HFFc6 (cell line): ENCODE measurements at places on chromosomes 2 and 18. TPM values are rescaled to one million over a fixed set of nuclear protein-coding genes. Genes with fewer than 3 reads are reported as not detected.

TDRD15 gene
- total RNA-seq, result not detected in 3 replicates

LHCGR gene
- not detected in 2 replicates for total RNA-seq

SPEG gene
- total RNA-seq, result 79.4 to 89.5 TPM (median 85.7 TPM) in 3 replicates

GAD1 gene
- total RNA-seq, result 0.11 to 0.26 TPM in 2 of 3 replicates, not detected in the other

- H3K4me3 ChIP-seq, result no peak overlapping the region
- H3K27me3 ChIP-seq, result peaks cover 2% of the 10 kb centered on the region; the same call in 1 of the 2 replicates
- no peaks in the 10 kb centered on the region for H3K36me3 ChIP-seq
- H3K4me1 ChIP-seq, result no peaks in the 10 kb centered on the region
- no peak overlapping the region for H3K27ac ChIP-seq
- no peak for DNase-seq
Measured at GRCh38 chr2:65742977-65743376, 310.6 kb upstream of the SPRED2 start.

DNA sequence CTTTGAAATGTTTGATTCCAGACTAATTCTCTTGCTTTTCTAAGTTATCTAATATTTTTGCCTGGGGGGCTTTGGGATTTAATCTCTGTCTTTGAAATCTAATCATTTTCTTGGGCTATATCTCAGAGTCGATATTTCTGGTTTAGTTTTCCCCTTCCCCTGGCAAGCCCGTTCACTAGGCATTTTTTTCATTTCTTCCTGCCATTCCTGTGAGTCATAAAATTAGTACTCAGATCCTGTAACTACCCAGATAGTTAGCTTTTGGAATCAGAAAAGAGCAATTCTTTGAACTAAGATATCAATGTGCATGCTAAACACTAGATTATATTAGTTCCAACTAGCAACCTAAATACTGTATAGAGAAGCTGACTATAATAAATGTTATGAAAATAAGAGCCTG is 29.4 kb upstream of the RNF149 start:
- H3K36me3 ChIP-seq, result no peaks in the 10 kb centered on the region
- H3K27ac ChIP-seq, result peak overlapping the region; percentile 47; the same call in 1 of the 2 replicates
- peak; percentile 32 for DNase-seq
- H3K4me3 ChIP-seq, result peak overlapping the region; percentile 70
- H3K27me3 ChIP-seq, result peaks cover 4% of the 10 kb centered on the region

DNA sequence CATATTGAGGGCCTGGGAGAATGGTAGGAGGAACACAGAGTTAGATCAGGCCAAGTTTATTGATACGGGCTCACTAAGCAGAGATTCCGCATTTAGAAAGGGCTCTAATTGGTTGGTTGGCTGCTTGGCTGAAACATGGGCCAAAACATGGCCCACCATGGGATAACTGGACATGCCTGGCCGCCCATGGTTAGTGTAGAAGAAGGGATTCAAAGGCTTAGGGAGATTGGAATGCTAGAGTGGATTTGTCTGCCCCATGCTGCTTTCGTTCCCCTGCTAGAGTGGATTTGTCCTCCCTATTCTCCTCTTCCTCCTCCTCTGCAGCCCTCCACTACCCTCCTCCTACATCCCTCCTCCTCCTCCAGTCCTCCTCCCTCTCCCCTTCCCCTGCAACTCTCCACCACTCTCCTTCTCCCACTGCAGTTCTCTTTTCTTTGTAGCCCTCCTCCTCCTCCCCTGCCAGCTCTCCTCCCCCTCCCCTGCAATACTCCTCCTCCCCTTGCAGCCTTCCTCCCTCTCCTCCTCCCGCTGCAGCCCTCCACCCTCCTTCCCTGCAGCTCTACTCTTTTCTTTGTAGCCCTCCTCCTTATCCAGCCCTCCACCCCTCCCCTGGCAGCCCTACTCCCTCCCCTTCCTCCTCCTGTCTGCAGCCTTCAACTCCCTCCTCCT is 17.2 kb downstream of the BOK start:
- H3K4me3 ChIP-seq, result no peak overlapping the region
- no peak for DNase-seq
- H3K4me1 ChIP-seq, result peaks cover 7% of the 10 kb centered on the region
- H3K27me3 ChIP-seq, result peaks cover 11% of the 10 kb centered on the region
- peaks cover 13% of the 10 kb centered on the region for H3K36me3 ChIP-seq

- H3K27ac ChIP-seq, result no peak overlapping the region
- H3K27me3 ChIP-seq, result no peaks in the 10 kb centered on the region
- no peak for DNase-seq
- H3K36me3 ChIP-seq, result peaks cover 5% of the 10 kb centered on the region; the same call in 1 of the 2 replicates
Measured at GRCh38 chr2:25822190-25823117, 55.8 kb downstream of the ASXL2 start.

DNA sequence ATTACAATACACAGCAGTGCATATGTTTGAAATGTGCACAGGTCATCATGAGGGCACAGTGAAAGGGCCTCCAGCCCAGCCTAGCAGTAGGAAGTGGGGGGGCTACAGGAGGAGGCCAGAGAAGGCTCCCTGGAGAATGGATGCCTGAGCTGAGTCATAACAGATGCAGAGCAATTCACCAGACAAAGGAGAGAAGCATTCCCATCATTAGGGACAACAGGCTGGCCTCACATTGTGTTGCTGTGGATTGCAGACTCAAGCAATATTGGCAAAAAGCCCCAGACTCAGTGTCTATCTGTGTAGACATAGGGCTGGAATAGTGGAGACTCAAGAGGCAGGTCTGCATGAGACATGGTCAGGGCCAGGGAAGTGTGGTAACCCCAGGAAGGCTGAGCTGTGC is 329.9 kb downstream of the DLGAP1 start:
- DNase-seq, result no peak
- no peaks in the 10 kb centered on the region for H3K36me3 ChIP-seq
- no peaks in the 10 kb centered on the region for H3K4me1 ChIP-seq
- no peak overlapping the region for H3K27ac ChIP-seq
- no peak overlapping the region for H3K4me3 ChIP-seq
- no peaks in the 10 kb centered on the region for H3K27me3 ChIP-seq

DNA sequence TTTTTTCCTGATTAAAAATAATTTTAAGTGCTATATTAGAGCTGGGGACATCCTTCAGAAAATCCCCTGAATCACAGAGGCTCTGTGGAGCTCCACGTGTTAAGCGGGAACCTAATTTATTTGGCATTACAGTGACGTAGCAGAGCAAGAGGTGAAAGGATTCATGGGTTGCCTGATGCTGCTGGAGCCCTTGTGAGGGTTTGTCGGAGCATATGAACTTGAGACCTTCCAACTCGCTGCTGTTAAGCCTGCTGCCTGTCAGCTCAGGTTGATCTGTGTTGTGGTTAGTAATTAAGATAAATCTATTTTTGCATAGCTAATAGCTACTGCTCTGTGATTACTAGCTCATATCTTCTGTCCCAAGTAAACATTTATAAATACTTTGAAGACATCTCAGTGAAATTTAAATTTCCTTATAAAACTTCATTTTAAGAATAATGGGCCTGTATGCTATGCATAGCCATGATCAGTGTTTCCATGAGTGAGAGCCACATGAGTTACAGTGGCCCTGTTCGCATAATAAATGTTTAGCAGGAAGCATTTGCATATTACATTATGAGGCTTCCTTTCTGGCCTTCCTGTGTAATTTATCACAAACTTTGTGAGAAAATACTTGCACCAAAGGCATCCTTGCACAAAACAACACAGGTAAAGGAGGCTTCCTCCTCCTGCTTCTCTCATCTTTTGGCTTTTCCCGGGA is 438.9 kb downstream of the PTPRM start:
- no peak for DNase-seq
- H3K27ac ChIP-seq, result no peak overlapping the region
- H3K36me3 ChIP-seq, result peaks cover 5% of the 10 kb centered on the region; the same call in 1 of the 2 replicates
- no peaks in the 10 kb centered on the region; the same call in 1 of the 2 replicates for H3K4me1 ChIP-seq
- no peak overlapping the region for H3K4me3 ChIP-seq

GRCh38 chr2:212672186-212672585 is 133.6 kb upstream of the ERBB4 start:
- peaks cover 5% of the 10 kb centered on the region; the same call in 1 of the 2 replicates for H3K36me3 ChIP-seq
- H3K4me3 ChIP-seq, result no peak overlapping the region
- no peak overlapping the region for H3K27ac ChIP-seq
- peak; percentile 7 for DNase-seq

DNA sequence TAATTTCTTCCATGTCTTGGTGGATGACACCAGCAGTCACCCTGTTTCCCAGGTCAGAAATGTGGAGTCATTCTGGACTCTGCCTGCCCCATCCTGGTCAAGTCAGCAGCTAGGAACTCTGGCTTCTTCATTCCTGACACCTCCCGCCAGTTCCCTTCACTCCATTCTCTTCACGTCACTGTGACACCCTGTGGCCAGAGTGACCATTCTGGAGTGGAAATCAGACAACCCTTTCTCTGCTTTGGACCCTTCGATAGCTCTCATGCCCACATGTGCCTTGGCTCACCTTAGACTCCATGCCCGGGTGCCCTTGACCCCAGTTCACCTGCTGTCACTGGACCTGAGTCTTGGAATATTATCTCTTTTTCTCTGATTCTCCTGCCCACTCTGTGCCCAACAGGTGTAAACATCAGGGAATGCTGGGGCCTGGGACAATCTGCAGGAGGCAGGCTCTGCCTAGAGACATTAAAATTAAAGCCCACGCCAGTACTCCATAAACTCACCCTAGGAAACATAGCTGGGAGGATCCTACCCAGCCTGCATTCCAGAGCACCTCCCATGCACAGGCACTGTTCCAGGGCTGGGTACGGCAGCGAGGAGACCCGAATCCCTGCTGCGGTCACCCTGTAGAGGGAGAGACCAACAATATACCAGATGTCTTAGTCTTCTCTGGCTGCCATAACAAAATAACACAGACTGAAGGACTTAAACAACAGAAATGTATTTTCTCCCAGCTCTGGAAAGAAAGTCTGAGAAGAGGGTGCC is 41.1 kb upstream of the FAHD2A start:
- H3K4me1 ChIP-seq, result peaks cover 8% of the 10 kb centered on the region
- no peaks in the 10 kb centered on the region for H3K36me3 ChIP-seq

DNA sequence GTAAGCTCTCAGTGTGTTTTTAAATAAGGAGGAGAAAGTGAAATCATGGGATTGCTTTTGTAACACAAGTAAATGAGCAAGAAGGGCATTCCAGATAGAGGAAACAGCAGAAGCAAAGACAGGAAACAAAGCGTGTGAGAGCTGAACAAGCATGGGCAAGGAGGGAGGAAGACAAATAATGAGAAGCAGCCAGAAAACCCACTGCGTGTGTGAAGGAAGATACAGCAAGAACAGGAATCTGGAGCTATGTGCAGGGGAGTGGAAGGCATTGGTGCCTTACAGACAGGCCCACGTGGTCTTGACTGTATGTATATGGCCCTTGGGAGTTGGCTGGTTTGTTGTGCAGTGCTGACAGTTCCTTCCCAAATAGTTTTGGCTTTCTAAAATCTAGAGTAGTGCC is 88.6 kb downstream of the AAK1 start:
- peak overlapping the region; percentile 37 for H3K27ac ChIP-seq
- H3K36me3 ChIP-seq, result peaks cover 50% of the 10 kb centered on the region
- no peak for DNase-seq
- no peak overlapping the region for H3K4me3 ChIP-seq
- H3K27me3 ChIP-seq, result no peaks in the 10 kb centered on the region; the same call in 1 of the 2 replicates

- DNase-seq, result no peak
- H3K27me3 ChIP-seq, result no peaks in the 10 kb centered on the region
- H3K4me1 ChIP-seq, result no peaks in the 10 kb centered on the region
- no peaks in the 10 kb centered on the region for H3K36me3 ChIP-seq
- no peak overlapping the region for H3K4me3 ChIP-seq
Measured at GRCh38 chr18:50935493-50936191, 32.2 kb upstream of the ELAC1 start.

GRCh38 chr18:58584200-58585127 is 44.4 kb downstream of the ALPK2 start:
- no peaks in the 10 kb centered on the region; the same call in 1 of the 2 replicates for H3K27me3 ChIP-seq
- H3K4me3 ChIP-seq, result peak overlapping the region; percentile 81
- peaks cover 69% of the 10 kb centered on the region for H3K4me1 ChIP-seq
- DNase-seq, result peak; percentile 75
- H3K27ac ChIP-seq, result peak overlapping the region; percentile 93
